ENCODE measurements at places on chromosomes 6 and 20. TPM values are rescaled to one million over a fixed set of nuclear protein-coding genes. Genes with fewer than 3 reads are reported as not detected.

DEF6 gene
- total RNA-seq = under 0.01 TPM

EPHA7 gene
- 0.97 TPM for total RNA-seq

PEDS1 gene
- 31.2 TPM for total RNA-seq

GPR6 gene
- total RNA-seq = not detected

BPIFB2 gene
- not detected for total RNA-seq

DAAM2 gene
- not detected for total RNA-seq

All from epithelial cell of umbilical artery (primary cell).